ENCODE measurements at places on chromosomes 6 and 20.
A peak's percentile ranks its signal among the peaks of the same experiment; 100 is the strongest.

GRCh38 chr6:42222448-42222847 is 4.8 kb upstream of the MRPS10 start:
- no peak for DNase-seq

DNA sequence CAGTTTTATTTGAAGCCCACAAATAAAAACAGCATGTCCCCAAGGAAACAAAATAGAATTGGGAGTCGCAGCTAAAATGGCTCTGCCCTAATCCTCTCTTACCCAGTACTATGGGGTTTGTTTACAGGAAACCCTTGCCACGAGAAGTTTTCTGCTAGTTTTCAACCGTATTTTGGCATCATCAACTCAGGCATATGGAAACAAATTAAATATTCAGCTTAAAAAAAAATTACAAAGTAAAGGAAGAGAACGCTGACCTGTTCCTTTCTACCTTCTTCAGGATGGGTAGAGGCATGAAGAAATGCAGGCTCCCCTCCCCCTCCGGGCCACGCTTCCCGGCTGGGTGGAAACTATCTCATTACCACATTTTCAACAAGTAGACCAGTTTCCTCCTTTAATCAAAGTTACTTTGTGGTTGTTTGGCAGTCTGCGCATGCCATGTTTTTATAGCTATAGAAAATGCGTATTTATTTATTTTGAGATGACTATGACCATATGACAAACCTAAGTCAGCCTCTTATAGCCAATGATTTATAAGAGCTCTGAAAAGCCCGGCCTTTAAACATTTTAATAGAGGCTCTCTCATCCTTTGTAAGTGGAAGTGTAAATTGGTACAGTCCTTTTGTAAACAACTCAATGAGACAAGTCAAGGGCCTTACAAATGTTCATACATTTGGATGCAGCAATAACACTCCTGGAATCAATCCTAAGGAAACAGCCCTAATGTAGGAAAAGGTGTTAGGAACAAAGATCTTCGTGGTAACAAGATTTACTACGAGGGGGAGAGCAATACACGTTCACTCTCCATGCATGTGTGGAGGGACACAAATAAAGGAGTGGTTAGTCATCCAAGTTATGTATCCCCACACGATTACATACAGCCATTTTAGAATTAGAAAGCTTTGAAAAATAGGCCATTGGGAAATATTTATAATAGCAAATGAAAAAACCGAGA is 16.1 kb upstream of the ZNF217 start:
- peak; percentile 43 for DNase-seq

GRCh38 chr20:37907330-37907676 is 4.4 kb downstream of the VSTM2L start:
- DNase-seq, result no peak

DNA sequence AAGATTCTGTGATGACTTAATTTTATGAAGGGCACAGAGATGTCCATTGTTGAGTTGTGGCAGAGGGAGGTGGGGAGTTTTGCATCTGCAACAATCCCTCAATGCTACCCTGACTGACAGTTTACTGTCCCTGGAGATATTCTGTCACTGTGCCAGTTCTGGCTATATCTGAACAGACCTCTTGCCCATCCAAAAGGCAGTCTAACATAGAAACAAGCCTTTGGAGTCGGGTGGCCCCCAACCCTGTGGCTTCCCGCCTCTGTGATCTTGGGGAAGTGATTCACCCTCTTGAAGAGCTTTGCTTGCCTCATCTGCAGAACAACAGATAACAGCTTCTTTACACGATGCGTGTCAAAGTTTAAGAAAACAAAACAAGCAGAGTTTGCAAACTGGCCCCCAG is 3.8 kb upstream of the E2F1 start:
- DNase-seq, result no peak

GRCh38 chr6:7165002-7165889 is 57.5 kb downstream of the RREB1 start:
- no peak for DNase-seq

- no peak for DNase-seq
Measured at GRCh38 chr6:132669690-132670291, 10.8 kb upstream of the TAAR1 start.

DNA sequence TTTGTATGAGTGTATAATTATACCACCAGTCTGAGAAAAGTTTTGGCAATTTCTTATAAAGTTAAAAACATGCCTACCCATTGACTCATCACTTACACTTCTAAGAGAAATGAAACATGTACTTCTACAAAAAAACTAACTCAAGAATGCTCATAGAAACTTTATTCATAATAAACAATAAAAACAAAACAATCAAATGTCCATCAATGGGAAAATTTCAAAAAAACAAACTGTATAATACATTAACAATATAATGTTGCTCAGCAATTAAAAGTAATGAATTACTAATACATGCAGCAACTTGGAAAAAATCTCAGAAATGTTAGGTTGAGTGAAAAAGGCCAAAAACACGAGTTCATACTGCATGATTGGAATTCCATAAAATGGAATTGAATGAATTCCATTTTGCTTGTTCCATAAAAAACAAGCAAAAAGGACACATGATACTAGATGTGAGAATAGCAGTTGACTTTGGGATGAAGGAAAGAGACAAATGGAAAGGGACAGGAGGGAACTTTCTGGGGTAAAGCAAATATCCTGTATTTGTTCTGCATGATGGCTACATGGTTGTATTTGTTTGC is 726.6 kb downstream of the RFPL4B start:
- no peak for DNase-seq

GRCh38 chr20:1902188-1902587 is 7.0 kb downstream of the SIRPA start:
- no peak for DNase-seq

- no peak for DNase-seq
Measured at GRCh38 chr20:55744896-55745295, 260.4 kb downstream of the CBLN4 start.

DNA sequence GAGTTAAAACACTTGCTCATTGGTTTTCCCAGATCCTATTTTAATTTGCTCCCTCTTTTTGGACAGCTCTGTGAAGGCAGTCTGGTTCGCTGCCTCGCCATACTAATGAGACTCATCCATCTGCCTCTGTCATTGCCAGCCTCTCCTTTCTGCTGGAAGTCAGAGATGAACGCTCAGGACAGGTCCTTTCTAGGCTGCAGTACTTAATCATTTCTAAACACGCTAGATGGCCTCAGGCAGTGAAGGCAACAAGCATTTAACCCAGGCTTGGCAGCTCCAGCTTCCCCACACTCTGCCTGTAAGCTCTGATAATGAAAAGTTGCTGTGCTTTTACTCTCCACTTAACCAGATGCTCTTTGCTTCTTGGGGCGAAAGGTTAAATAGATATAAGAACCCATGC is 286.7 kb upstream of the POU3F2 start:
- DNase-seq, result no peak

DNA sequence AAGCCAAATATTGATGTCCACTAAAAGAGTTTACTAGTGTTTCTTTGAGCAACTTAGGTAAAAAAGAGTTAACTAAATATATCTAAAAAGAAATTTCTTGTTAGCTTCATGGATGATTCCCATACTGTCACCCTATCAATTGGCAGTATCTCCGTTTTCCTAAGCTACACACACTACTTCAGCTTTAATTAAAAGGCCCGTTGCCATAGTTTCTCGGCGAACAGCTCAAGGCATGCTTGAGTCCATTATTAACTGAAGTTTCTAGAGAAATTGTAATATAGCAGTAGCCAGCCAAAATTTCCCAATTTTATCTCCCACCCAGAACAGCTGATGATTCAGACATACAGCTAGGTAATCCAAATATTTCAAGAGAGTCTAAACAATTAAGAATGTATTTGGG is 20.0 kb upstream of the BEND6 start:
- no peak for DNase-seq

GRCh38 chr20:50089140-50089786 is 23.7 kb downstream of the UBE2V1 start:
- DNase-seq, result no peak

- DNase-seq, result peak; percentile 20
Measured at GRCh38 chr6:41278699-41279405, 7.6 kb downstream of the TREM1 start.

- DNase-seq, result no peak
Measured at GRCh38 chr6:100455230-100456124, 9.2 kb downstream of the SIM1 start.

DNA sequence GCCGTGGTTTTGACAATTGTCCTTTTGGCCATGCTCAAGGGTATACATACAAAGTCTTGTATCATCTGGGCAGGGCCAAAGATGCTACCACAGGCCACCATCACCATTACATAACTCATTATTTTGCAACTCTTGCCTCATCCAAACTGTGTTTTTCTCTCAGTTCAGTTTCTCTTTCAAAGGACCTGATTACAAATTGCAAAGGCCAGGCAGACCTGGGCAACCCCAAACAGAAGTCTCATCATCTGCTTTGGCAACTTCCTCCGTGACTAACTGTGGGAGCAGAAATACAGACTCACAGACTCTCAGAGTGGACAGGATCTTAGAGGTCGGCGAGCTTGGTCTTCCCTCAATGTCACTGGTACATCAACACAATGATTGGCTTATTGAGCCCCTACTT is 117.8 kb upstream of the NEDD9 start:
- no peak for DNase-seq

- DNase-seq, result no peak
Measured at GRCh38 chr20:4026093-4026601, 10.8 kb upstream of the RNF24 start.

- no peak for DNase-seq
Measured at GRCh38 chr6:137743493-137743892, 123.6 kb upstream of the TNFAIP3 start.

GRCh38 chr6:18241208-18242038 is 22.9 kb downstream of the DEK start:
- DNase-seq, result no peak

- no peak for DNase-seq
Measured at GRCh38 chr20:63129376-63129965, 86.5 kb downstream of the YTHDF1 start.

- no peak for DNase-seq
Measured at GRCh38 chr6:23690453-23691049, 435.5 kb upstream of the NRSN1 start.

DNA sequence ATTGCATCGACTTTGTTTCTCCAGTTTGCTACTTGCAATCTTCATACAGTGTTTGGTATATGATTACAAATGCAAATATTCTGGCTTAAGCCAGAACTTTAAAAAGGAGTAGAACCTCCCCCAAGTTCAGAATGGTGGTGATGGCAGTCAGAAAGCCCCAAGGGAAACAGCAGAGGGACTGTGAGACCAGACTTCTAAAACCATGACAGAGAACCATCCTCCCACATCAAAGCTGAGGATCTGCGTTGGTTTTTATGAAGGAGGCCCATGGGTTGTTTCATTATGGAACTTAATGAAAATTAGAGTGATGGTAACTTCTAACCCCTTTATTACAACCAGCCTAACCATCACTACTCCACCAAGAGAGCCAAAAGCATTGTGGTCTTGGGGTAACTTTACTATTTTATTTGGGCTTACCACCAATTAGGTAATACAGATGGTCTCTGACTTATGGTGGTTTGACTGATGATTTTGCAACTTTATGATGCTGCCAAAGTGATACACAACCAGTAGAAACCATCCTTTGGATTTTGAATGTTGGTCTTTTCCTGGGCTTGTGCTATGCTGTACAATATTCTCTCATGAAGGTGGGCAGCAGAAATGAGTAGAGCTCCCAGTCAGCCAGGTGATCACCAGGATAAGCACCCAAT is 10.9 kb upstream of the MRS2 start:
- no peak for DNase-seq

DNA sequence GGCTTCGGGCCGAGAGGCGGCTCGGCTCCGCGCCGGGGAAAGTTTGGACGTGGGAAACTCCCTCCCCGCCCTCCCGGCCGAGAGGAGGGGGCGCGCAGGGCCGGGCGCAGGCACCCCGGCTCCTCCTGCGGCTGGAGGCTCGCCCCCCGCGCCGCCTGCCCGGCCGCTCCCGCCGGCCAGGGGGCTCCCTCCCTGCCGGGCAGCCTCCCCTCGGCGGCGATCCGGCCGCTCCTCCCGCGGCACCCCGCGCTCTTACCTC is 370 bp downstream of the CDH22 start:
- DNase-seq, result no peak

DNA sequence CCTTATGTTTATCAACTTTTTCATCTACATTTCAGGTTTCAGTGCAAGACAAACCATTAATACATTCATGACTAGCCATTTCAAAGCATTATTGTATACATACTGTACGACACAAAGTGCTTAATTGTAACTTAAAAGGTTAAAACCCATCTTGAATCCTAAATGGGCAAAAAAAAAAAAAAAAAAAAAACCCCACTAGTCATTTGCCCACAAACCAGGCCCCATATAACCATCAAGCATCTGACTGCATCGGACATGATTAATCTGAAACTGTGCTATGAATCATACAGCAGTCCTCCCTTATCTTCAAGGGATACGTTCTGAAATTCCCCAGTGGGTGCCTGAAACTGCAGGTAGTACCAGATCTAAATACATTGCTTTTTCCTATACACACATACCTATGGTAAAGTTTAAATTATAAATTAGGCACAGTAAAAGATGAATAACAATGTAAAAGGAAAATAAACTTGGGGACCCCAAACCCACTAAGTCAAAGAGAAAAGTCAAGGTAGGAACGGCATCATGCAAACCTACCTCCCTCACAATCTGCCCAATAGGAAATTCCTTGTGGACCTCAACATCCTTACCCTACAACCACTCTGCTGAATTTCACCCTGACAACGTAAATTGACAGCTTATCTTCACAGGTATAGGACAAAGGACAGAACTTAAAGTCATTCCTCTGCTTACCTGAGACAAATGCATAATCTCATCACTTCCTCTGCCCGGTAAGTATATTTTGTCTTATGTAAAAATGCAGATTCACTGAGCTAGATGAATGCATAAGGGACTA is 14.3 kb downstream of the B4GALT5 start:
- DNase-seq, result no peak

DNA sequence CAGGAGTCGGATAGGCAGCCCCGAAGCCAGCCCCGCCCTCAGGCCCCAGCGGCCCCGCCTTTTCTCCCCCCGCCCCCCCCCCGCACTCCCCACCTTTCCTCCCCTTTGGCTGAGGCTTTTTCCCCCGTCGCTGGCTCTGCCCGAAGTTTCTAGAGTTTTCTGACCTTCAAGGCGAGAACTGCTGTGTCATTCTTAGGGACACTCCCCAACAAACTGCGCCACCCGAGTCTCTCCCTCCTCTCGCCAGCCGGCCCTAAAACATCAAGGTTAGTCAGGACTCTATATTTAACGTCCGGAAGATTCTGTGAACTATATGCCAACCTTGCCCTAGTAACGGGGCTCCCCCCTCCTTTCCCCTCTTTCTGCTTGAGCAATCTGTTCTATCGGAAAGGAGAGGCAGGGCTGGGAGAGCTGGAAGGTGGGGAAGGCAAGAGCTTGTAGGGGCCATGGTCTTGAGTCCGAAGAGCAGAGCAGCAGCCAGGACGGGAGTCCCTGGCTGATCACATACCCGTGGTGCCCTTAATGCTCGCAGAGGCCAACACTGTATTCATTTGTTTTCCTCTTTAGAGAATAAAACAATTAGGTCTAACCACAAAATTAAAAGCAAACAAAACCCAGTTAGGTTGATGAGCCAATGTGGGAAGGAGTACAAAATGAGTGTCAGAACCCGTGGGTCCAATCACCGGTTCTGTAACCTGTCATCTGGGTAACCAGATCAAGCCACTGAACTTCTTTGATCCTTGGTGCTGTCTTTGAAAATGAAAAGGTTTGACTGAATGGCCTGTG is 5.3 kb upstream of the HSPA1B start:
- DNase-seq, result peak; percentile 47
